ENCODE measurements at places on chromosomes 3 and 15.

DNA sequence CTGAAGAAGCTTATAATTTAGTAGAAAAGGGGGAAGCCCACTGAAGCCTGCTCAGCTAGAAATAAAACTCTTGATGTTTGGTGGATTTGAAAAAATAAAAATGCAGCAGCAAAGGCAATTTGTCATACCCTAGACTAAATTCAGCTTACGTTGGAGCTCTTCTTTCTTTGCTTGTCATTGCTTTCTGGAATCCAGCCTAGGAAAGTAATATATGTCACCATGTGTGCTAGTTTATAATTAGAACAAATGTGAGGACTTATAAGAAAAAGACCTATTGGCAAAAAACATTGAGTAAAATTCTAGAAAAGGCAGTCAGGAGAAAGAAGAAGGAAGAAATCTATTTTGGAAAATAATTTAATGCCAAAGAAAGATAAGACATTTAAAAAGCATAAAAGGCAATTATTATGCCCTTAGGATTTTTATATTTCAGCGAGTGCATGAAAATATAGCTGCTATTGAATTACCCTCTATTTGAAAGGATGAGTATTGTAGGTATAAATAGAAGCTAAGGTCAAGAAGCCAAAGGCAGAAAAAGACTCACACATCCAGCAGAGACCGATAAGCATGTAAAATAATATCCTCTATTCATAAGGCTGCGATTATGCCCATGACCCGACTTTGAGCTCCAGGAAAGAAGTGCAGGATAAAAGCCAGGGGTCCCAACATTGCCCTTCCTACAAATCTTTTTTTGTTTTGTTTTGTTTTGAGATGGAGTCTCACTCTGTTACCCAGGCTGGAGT, 10.6 kb upstream of the BTBD1 start:
- no peak for DNase-seq

DNA sequence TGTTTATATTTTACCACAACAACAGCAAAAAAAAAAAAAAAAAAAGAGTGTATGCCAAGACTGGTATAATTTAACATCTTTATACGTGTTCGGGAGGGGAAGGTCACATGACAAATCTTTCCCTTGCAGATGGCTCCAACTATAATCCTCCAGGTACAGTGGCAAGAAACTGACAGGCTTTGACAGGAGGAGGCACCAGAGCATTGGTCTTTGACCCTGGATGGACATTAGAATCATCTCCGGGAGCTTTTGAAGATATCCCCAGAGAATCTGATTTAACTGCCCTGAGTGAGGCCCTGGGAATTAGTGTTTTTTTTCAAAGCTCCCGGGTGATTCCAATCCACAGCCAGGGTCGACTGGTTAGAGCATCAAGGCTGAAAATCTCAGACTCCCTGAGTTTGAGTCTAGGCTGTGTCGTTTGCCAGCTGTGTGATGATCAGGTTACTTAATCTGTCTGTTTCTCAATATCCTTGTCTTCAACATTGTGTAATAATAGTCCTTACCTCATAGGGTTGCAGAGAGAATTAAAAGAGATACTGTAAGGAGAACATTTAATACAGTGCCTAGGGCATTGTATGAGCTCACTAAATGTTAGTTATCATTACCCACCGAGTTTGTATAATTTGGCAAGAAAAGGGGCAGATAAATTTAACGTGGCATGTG, 8.9 kb upstream of the SEMA5B start:
- no peak for DNase-seq

- no peak for DNase-seq
These were observed 66.3 kb downstream of the GTPBP8 start for GRCh38 chr3:113057117-113057516.

DNA sequence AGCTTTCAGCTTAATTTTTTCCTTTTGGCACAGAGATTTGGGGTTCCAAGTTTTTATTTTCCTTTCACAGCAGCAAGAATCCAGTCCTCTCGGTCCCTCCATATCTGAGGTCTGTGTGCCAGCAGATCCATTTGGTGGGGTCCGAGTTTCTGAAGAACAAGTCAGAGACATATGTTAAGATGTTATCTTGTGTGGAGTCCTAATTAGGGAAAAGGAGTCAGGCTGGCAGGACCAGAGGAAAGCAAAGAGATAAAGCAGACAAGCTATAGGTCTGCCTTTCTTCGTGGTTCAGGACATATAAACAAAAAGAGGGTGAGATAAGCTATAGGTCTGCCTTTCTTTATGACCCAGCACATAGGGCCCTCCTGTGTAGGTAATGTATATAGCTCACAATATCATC, 54.9 kb downstream of the TMED3 start:
- DNase-seq = no peak

DNA sequence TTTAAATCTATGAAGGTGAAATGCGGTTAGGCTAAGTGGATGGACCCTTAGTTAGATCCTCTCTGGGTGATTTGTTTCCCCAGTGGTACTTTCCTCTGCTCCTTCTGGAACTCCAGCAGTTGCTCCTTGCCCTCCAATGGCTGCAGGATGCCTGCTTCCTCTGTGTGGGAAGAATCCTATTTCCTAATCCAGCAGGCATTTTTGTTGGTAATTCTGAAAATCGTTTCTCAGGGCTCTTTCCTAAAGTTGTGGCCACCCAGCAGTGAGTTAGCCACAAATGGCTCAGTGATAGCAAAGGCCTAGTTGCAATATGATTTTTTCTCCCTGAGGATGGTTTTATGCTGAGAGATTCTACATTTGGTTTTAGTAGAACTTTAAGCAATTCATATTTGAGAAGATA, 332.3 kb upstream of the C2CD4B start:
- DNase-seq = no peak

DNA sequence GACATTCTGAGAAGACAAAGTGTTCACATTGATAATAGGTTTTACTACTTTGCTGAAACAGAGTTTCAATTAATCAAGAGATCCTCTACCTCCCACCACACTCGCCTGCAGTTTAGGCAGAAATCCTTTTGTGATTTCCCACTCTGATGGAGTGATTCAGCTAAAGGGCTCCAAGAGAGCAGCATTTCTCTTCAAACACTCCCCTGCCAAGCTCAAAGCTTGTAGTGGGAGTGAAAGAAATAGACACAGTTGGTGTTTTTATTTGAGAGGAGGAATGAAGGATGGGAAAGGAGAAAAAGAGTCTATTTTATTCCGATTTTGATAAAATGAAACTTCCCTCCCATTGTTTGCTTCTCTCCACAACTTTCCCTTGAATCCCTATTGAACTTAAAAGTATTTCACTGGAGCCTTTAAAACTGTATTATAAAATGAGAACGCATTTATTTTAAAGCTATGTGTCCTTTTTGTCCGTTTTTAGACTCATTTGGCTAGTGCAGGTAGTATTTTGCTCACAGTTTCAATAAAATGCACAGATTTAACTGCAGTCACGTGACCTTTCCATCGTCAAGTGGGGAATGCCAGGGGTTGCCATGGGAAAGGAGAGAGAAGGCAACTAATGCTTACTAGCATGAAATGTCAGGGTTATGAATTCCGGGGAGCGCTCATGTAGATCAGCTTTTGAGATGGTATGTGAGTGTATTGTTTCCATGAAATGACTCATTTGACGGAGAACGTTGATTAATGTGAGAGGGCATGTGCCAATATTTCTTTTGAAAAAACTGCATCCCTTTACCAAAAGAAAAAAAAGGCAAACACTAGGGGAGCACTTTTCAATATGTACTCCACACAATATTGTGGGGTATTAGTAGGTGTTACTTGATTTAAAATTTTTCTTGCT, 7.7 kb upstream of the OSBPL11 start:
- no peak for DNase-seq

DNA sequence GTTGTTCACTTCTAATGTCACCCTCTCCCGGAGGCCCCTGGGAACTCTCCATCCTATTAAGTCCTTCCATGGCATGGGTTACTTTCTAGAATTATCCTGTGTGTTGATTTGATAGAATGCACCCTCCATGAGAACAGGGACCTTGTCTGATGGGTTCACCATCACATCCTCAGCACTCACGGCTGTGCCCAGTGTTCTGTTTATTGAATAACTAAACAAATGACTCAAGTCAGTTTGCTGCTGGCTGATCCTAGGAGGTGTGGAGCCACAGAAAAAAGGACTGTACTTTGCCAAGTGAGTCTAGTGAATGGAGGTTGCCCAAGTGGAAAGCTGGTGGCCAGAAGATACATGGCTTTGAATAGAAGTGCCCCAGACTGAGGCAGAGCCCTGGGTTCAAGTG, 48.5 kb upstream of the RAB6B start:
- no peak for DNase-seq

DNA sequence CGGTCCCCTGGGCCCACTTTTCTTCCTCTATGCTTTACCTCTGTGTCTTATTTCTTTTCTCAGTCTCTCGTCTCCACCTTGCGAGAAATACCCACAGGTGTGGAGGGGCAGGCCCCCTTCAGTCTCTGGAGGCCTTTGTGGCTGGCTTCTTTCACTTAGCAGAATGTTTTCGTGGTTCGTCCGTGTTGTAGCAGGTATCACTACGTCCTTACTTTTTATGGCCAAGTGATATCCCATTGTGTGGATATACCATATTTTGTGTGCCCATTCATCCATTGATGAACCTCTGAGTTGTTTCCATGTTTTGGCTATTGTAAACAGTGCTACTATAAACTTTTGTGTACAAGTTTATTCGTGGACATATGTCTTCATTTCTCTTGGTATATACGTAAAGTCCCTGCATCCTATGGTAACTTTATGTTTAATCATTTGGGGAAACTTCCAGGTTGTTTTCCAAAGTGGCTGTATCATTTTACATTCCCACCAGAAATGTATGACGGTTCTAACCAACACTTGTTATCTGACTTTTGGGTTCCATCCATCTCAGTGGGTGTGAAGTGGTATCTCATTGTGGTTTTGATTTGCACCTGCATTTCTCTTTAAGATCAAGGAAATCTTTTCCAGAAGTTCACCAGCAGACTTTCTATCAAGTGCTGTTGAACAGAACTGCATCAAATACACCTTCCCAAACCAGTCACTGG, 5.6 kb downstream of the PIGZ start:
- no peak for DNase-seq

DNA sequence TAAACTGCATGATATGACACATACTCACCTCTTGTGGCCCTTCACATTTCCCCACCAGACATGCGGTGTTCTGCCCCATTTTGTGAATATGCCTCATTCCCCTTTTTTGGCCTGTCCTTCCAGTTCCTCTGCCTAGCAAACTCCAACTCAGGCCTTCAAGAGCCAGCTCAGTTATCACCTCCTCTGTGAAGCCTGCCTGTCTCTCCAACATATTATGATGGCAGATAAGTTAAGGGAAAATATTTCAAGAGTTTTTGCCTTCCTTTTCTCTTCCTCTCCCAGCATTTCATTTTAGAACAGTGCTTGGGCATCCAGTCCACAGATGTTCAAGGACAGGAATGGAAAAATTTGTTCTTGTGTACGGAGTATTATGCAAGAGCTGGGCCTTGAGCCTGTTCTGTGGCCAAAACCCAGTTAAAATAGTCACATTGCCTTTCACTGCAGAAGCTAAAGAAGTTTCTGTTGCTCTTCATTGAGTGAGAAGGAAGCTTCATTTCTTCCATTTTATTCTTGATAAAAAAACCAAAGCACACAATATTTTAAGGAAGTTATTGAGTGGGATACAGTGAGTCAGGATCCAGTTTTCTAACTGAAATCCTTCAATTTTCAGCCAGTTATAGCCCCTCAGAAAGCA, 192.0 kb downstream of the GHSR start:
- peak; percentile 3 for DNase-seq

DNA sequence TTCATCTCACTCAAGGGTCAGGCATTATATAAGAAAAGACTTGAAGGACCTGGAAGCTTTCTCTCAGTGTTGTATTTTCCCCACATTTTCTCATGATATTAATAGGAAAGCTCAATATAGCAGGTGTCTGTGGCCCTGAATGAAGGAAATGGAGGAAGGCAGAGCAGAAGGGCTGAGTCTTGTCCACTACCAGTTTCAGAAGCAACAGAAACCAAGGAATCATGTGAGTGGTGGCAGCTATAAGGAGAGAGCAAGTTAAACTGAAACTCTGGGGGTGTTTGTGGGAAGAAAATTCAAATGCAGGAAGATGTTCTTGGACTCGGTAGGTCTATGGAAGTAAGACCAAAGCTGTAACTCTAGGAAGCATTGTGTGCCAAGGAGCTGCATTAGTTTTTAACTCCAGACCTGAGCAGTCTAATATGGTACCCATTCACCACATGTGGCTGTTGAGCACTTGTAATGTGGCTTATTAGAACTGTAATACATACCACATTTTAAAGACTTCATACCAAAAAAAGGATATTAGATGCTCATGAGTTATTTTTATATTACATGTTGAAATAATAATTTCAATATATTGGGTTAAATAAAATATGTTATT, 278.8 kb upstream of the GADL1 start:
- no peak for DNase-seq

DNA sequence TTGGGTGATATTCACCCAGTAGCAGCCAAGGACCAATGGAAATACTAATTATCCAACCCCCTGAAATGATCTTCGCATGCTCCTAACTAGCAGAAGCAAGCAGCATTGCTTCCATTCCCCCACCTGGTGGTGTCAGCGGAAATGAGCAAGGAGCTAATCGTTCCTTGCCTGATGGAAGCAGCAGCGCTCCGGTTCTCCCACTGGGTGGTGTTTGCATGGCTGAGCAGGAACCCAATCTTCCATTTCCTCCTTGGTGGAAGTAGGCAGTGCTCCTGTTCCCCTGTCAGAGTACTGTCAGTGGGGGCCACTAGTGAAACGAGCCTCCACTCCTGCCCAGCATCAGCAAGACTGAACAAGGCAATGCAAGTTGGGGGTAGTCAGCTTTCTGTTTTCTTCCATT, 311.5 kb downstream of the CACNA2D3 start:
- peak; percentile 0 for DNase-seq

- DNase-seq = peak; percentile 55
These were observed 42.5 kb downstream of the TPRA1 start for GRCh38 chr3:127547761-127548605.

- DNase-seq = no peak
These were observed 11.7 kb upstream of the DUSP7 start for GRCh38 chr3:52068055-52068571.

GRCh38 chr3:51535146-51536019, 3.1 kb upstream of the RAD54L2 start:
- DNase-seq = no peak

- no peak for DNase-seq
These were observed 274.7 kb downstream of the RPLP1 start for GRCh38 chr15:69727121-69727924.

DNA sequence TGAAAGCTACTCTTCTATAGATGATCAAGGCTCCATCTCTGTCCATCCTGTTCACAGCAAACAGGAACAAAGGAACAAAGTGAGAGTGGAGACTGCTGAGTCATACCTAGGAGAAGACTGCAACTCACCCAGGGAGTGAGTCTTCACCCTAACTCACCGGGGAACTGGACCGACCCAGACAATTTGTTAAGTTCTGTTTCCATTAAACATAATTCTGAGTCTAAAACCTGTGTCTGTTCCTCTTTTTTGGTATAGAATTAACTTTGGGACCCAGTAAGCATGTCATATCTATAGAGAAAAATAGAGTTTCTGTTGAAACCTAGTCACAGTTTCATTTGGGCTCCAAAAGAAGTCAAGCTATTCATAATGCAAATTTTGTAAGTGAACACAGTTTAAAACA, 21.6 kb downstream of the CCDC80 start:
- peak; percentile 4 for DNase-seq

- DNase-seq = no peak
These were observed 63.5 kb upstream of the C2CD4B start for GRCh38 chr15:62228604-62229003.

Measured in erythroblast (primary cell).